ENCODE measurements at places on chromosomes 6 and 20.

GRCh38 chr20:58088105-58088504, 140.3 kb downstream of the ANKRD60 start:
- no peak for DNase-seq

GRCh38 chr6:25297039-25297441, 17.9 kb downstream of the CARMIL1 start:
- DNase-seq, result no peak

DNA sequence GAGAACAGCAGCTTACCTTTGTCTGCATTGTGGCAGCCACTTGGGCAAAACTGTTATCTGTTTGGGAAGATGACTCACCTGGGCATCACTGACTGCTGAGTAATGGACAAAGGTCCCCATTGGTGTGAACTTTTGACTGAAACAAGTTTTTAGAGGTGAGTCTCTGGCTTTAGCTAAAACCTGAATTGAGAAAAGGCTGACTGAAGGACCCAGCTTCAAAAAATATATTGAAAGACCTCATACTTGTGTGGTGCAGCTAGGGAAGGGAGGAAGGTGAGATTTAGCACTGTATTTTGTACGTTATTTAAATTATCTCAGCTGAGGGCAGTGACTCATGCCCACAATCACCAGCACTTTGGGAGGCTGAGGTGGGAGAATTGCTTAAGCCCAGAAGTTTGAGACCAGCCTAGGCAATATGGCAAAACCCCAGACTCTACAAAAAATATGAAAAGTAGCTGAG, 4.5 kb upstream of the CITED2 start:
- DNase-seq, result peak; percentile 47

GRCh38 chr6:74658391-74658790, 547.5 kb downstream of the COL12A1 start:
- DNase-seq, result peak; percentile 53

DNA sequence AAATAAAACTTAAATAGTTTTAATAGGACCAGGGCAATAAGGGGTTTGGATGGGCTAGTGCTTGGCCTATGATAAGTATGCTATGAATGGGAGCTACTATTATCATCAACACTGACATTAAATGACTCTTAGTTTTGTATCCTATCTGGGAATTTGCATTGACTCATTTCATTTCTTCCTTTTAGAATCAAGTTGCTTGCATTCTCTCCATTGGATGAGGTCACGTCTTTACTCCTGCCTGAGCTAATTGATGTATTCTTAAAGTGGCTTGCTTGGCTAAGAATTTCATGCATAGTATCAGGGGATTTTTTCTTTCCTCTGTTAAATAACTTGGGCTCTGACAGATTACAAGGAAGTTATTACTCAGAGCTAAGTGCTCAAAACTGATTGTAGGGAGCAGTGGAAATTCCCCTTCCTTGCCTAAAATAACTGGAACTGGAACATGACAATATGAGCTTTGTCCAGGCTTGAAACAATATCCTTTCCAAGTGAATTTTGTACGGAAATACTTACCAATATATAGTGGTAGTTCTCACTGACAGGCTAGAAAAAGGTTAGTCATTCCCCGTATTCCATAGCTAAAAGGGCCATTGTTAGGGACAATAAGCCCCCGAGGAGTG, 169.9 kb downstream of the BCAS1 start:
- peak; percentile 95 for DNase-seq

- DNase-seq, result no peak
These were observed 11.9 kb downstream of the PRR18 start for GRCh38 chr6:166296035-166296883.
